ENCODE measurements at places on chromosomes 5 and 9.

DNA sequence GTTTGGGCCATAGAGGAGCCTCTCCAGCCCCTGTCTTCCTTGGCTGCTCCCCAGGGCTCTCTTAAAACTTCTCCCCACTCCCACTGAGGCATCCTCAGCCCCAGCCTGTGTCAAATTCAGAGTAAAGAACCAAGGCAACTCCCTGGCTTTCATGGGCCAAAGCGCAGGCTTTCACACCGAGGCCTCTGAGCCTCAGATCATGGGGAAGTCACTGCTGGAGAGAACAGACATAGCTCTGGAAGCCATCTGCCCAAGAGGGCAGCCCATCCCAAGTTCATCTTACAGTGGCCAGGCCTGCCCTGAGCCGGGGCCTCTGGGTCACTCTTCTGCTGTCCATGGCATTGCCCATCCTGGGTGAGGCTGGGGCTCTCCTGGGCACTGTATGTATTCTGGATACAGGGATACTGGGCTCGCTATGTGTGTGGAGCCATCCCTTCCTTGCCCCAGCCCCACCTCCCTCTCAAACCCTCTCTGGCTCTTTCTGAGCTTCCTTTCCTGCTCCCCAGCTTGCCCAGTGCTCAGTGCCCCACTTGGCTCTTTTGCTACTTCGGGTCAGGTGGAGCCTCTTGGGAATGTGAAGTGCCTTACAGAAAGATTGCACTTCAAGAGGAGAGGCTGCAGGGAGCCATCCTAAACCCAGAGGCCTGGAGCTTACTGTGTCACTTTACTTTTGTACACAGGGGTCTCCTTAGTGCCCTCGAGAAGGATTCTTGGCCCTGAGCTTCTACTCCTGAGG is 33.0 kb downstream of the TGFBI start:
- DNase-seq: no peak

GRCh38 chr9:103364753-103365152 is 369.6 kb downstream of the CYLC2 start:
- DNase-seq: no peak

GRCh38 chr9:81317223-81317622 is 372.1 kb downstream of the TLE1 start:
- DNase-seq: no peak

- no peak for DNase-seq
Observed at GRCh38 chr5:136109453-136110135, 23.1 kb upstream of the SMAD5 start.

All from CD4-positive, alpha-beta T cell treated with Interleukin-4 for 4 hours (primary cell).